ENCODE measurements at places on chromosomes 11 and 22. TPM values are rescaled to one million over a fixed set of nuclear protein-coding genes. Genes with fewer than 3 reads are reported as not detected.

DNA sequence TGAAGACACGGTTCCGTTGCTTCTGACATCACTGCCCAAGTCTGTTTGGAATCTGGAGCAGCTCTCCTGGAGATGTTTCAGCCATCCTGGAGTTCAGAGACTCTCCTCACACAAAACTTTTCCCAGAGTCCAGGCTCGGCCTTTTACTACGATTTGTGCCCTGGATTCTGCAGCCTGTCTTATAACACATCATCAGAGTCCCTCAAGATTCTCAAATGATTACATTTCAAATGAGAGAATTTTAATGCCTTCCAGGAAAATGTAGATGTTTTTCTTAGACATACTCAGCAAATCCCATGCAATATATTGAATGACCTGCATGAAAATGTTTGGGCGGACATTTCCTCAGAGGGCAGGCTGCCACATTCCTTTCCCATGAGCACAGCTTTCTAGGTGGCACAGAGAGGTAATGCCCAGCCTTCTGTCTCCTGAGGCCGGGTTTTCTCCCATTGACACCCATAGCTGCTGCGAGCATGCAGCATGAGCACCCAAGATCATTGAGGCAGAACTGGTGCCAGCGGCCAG is 129.1 kb downstream of the SNX19 start:
- no peak for DNase-seq

GRCh38 chr22:22855617-22856308 is 31.9 kb upstream of the IGLL5 start:
- peak; percentile 51 for DNase-seq

GRCh38 chr22:26547426-26547825 is 35.2 kb upstream of the TFIP11 start:
- peak; percentile 50 for DNase-seq

- DNase-seq = no peak
Measured at GRCh38 chr11:36583667-36584066, 10.6 kb upstream of the IFTAP start.

GRCh38 chr11:34238533-34238932 is 119.3 kb downstream of the ABTB2 start:
- no peak for DNase-seq

- DNase-seq = no peak
Measured at GRCh38 chr11:45802531-45803317, 2.2 kb upstream of the SLC35C1 start.

- DNase-seq = no peak
Measured at GRCh38 chr22:38792833-38793232, 1.1 kb downstream of the DNAL4 start.

- no peak for DNase-seq
Measured at GRCh38 chr11:108872781-108873291, 208.0 kb downstream of the DDX10 start.

GRCh38 chr11:86916330-86916729 is 38.9 kb downstream of the FZD4 start:
- no peak for DNase-seq

The LARGE2 gene
- total RNA-seq = 0.58 TPM

The TRIM48 gene
- total RNA-seq = not detected

DNA sequence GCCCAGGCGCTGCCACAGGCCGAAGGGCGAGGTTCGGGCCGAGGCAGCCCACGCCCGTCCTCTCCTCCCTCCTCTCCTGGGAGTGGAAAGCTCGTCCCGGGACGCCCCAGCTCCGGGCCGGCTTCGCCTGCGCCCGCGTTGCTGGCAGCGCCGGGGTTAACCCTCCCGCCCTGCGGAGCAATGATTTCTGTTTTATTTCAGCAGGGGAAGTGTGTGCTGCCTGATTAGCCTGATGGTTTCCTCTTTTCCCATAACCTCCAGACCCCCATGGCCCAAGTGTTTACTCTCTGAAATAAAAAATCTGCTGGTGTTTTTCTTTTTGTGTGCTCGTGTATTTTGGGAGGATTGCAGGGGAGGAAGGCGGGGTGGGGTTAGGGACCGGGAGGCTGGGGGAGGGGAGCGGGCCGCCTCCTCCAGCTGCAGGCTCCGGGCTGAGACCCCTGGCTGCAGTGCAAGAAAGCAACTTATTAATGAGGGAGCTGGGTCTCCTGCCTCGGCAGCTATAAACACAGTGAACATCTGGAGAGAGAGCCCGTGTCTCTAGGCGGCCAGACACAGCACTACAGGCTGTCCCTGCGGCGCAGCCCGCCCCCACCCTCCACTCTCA is 38.6 kb downstream of the ETS1 start:
- DNase-seq = no peak

DNA sequence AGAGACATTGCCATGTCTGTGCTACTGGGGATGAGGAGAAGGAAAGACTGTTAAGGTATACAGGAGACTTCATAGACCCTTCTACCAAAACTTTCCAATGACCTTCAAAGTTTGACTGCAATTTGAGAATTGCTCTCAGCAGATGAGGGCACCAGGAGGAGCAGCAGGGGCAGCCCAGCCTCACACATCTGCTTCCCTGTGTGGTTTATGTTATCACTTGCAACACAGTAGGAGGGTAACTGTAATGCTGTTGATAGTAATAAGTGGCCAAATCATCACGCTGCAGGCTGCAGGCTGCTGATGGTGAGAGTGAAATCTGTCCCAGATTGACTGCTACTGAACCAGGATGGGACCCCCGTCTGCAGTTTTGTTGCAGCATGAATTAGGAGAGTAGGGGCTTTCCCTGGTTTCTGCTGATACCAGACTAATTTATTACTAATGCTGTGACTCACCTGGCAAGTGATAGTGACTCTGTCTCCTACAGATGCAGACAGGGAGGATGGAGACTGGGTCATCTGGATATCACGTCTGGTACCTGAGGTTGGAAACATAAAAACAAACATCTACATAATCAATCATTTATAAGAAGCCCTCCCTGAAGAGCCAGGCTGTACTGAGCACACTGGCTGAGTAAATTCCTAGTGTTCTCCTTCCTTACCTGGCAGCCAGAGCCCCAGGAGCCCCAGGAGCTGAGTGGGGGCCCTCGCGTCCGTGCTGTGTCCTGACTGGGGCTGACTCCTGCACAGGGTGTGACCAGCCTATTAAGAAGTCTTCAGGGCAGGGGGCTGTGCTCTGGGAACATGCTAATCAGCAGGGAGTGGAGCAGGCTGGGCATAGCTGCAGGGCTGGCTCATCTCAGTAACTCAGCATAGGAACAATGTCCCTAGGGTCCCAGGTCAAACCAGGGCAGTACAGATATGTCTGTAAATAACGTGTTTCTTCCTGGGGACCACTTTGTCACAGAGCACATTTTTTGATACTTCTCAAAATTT is 74.4 kb downstream of the GAB4 start:
- DNase-seq = no peak

- no peak for DNase-seq
Measured at GRCh38 chr11:62398011-62398994, 20.5 kb upstream of the SCGB1A1 start.

- no peak for DNase-seq
Measured at GRCh38 chr11:29783506-29783905, 233.3 kb downstream of the KCNA4 start.

GRCh38 chr11:19938866-19939265 is 221.4 kb downstream of the DBX1 start:
- no peak for DNase-seq

GRCh38 chr11:83671289-83671688 is 385.1 kb upstream of the CCDC90B start:
- DNase-seq = no peak

GRCh38 chr11:103315248-103315647 is 206.0 kb downstream of the DYNC2H1 start:
- DNase-seq = no peak

DNA sequence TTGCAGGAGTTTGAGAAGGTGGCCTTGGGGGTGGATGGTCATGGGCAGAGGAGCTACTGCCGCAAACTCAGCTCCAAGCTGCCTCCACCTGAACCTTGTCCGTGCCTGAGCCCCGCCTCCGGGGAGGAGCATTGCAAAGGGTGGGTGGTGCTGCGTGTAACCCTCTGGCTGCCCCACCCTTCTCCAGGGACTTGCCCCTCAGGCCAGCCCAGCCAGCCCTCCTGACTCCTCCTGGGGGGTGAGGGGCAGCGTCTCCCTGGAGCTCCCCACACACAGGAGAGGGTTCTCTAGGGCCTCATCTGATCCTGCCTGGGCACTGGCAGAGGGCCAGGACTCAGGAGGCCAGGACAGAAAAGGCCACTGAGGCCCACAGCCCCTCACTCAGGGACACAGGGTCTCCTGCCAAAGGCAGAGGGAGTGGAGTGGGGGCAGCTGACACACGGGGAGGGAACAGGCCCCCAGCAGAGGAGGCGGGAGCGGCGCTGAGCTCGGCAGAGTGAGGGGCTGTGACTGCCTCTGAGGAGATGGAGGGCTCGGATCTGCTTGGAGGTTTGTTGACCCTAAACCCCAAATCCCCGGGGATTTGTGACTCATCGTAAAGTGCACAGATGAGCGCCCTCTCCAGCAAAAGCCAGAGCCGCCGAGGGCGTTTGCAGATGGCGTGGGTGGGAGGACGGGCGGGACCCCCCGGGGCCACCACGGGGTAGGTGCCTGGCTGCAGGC is 12.8 kb downstream of the BRSK2 start:
- no peak for DNase-seq

The RAG2 gene
- not detected for total RNA-seq

- no peak for DNase-seq
Measured at GRCh38 chr11:88152381-88152780, 22.9 kb downstream of the RAB38 start.

- DNase-seq = no peak
Measured at GRCh38 chr11:121236115-121237001, 56.2 kb upstream of the SC5D start.

GRCh38 chr11:78499971-78500370 is 74.7 kb downstream of the NARS2 start:
- no peak for DNase-seq

DNA sequence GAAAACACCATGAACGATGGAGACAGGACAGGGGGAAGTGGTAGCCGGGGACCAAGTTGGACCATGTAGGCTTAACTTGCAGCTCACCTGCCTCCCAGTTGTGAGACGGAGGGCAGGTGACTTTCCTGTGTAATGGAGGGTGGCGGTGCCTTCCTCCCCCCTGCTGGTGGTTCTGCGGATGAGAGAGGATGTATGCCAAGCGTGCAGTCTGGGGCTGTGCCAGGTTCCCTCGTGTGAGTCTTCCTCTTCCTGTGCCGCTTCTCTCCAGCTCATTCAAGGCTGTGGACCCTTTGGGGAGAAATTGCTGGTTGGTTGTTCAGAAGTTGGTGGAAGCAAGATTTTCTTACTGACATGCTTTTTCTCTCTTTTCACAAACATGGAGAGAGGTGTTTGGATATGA is 35.1 kb downstream of the MPPED1 start:
- DNase-seq = no peak

- no peak for DNase-seq
Measured at GRCh38 chr11:31957674-31958073, 133.2 kb upstream of the RCN1 start.
